ENCODE measurements at places on chromosomes 3 and 15. TPM values are rescaled to one million over a fixed set of nuclear protein-coding genes. Genes with fewer than 3 reads are reported as not detected.

Gene CKMT1A
- not detected for polyA plus RNA-seq

Gene MAGEL2
- polyA plus RNA-seq: 21.1 TPM

DNA sequence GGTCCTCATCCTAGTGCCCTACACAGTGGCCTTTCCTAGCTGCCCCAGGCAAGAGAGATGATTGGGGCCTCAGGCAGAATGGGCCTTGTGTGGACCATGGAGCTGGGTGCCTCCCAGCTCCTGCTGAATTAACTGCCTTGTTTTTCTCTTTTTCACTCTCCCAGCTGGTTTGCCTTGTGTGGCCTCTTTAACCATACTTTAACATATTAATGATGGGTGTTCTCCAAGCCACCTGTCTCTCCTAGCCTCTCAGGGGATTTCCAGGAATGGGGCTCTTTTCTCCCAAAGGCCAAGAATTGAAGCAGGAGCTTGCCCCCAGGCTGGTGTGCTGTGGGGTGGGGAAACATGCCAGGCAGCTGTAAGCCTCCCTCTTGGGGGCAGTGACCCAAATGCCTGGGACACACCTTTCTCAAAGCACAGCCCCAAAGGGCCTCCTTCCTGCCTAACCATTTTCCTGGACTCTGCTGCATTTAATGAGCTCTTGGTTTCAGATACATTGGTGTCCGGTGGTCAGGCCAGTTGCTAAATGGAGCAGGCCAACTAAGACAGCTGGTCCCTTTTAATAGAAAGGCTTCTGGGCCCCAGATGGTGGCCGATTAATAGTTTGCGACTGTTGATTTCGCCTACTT, 5.6 kb downstream of the ALPK3 start:
- peaks cover 95% of the 10 kb centered on the region for H3K4me1 ChIP-seq
- peak overlapping the region; percentile 96 for H3K27ac ChIP-seq
- DNase-seq: peak; percentile 94
- H3K4me3 ChIP-seq: no peak overlapping the region
- H3K36me3 ChIP-seq: peaks cover 59% of the 10 kb centered on the region

DNA sequence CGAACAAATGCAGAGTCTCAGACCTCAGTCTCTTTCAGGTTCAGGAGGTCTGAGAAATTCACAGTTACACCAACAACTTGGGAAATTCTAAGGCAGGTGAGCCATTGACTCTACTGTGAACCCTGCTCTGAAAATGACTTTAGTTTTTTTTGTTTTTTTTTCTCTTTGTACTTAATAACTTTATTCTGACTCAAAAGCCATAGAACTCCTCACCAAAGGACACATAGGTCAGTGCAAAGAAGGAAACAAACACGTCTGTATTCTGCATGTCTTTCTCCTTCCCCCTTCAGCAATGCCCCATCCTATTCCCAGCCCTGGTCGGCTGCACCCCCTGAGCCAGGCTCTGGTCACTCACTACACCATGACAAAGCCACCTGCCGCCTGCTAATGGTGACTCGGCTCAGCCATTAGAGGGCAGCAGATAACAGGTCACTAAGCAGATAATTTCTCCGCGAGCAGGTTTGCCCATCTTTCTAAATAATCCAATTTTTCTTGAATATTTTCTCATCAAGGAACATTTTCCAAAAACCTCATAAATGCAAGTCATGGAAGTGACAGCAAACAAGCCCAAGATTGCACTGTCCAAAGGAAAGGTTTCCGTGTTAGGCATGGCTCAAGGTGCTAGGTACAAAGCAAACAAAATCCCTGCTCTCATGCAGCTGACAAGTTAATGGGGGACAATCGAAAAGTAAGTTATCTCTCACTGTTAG, 37.7 kb downstream of the TM4SF4 start:
- no peaks in the 10 kb centered on the region for H3K36me3 ChIP-seq
- H3K27me3 ChIP-seq: no peaks in the 10 kb centered on the region
- peak; percentile 81 for DNase-seq
- no peak overlapping the region for H3K27ac ChIP-seq
- no peak overlapping the region for H3K4me3 ChIP-seq
- H3K4me1 ChIP-seq: peaks cover under 1% of the 10 kb centered on the region

Gene TPRG1
- polyA plus RNA-seq: 1.2 TPM

DNA sequence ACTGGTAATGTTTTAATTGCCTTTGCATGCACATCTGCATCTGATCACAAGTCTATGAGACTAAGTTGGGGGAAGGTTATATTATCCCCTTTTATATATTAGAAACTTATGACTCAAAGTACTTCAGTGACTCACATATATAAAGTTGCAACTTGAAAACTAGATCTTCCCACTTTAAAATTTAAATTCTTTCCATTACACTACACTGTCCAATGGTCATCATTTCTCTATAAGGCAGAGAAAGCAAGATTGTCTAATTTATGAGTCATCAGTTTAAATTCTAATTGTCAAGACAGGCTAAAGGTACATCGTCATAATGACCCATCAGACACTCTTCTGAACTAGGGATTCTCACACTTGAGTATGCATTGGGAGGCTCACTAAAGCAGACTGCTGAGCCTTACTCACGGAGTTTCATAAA, 37.9 kb downstream of the CPA3 start:
- no peaks in the 10 kb centered on the region for H3K27me3 ChIP-seq
- H3K4me3 ChIP-seq: no peak overlapping the region

- H3K4me1 ChIP-seq: no peaks in the 10 kb centered on the region
- H3K36me3 ChIP-seq: no peaks in the 10 kb centered on the region
- no peak for DNase-seq
- peaks cover 9% of the 10 kb centered on the region for H3K27me3 ChIP-seq
Observed at GRCh38 chr3:157122116-157122515, 37.8 kb downstream of the CCNL1 start.

DNA sequence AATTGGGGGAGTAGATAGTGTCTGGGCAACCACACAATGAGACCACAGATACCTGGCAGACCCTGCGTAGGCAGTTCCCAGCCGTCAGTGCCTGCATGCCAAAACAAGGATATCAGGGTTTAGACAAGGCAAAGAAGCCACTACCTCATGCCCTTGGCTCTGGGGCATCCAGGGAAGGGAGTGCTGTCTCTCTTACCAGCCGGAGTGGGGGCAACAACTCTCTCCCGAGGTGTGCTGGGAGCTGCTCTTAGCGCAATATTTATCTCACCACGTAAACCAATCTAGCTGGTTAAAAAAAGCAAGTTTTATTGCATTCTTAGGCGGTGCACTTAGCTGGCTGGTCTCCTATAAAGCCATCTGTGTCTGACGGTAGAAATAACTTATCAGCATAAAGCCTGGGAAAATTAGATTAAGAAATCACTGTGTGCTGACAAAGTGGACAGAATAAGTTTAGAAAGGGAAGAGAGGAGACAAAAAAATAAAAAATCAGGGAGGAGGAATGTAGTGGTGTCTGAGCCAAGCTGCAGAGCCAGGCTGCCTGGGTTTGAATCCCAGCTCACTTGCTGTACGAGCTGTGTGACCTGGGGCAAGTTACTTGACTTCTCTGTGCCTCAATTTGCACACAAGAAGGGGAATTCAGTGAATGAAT, 273.2 kb downstream of the PDZRN3 start:
- H3K4me1 ChIP-seq: no peaks in the 10 kb centered on the region
- H3K27me3 ChIP-seq: no peaks in the 10 kb centered on the region
